Stimulated activated CD4-positive, alpha-beta T cell treated with anti-CD3 and anti-CD28 coated beads, Interleukin-12 subunit alpha, Interleukin-12 subunit beta, amount 100 ng/mL, for 48 hours (primary cell): ENCODE measurements at places on chromosomes 7 and 10.

- peak; percentile 25 for DNase-seq
Observed at GRCh38 chr7:48299580-48300169, 128.4 kb downstream of the ABCA13 start.

DNA sequence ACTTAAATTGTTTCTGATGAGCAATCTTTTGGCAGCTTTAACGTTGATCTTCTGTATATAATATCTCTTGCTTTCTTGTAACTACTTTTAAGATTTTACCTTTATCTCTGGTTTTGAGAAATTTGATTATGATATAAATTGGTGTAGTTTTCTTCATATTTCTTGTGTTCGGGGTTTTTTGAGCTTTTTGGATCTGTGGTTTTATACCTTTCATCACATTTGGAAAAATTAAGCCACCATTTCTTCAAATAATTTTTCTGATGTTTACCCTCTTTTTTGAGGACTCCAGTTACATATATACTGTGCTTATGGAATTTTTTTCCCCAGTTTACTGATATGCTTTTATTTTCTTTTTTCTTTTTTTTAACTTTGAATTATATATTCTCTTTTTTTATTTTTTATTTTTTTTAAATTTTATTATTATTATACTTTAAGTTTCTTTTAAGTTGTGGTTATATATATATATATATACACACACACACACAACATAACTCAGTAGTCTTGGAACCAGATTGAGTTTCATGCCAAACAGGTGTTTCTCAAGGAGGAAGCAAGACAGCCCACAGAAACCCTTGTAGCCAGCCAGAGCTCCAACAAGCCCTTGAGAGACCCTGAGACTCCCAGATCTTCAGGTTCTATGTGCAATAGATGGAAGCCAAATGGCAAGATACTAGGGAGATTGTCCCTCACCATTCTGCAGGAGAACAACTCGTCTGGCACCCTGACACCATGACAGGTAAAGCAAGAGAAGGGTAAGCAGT is 27.5 kb upstream of the NME8 start:
- DNase-seq: no peak

DNA sequence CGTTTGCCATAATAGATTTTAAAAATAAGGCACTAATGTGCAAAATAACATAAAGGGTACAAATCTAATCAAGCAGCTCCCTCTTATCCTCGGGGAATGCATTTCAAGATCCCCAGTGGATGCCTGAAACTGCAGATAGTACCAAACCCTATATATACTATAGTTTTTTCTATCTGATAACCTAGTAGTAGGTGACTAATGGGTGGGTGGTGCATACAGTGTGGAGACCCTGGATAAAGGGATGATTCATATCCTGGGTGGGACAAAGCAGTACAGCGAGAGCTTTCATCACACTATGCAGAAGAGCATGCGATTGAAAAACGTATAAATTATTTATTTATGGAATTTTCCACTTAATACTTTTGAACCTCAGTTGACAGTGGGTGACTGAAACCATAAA is 464.5 kb downstream of the GRID1 start:
- DNase-seq: no peak

- DNase-seq: no peak
Observed at GRCh38 chr10:121648059-121648458, 49.8 kb upstream of the FGFR2 start.

- DNase-seq: no peak
Observed at GRCh38 chr7:148515728-148516695, 74.6 kb upstream of the C7orf33 start.

DNA sequence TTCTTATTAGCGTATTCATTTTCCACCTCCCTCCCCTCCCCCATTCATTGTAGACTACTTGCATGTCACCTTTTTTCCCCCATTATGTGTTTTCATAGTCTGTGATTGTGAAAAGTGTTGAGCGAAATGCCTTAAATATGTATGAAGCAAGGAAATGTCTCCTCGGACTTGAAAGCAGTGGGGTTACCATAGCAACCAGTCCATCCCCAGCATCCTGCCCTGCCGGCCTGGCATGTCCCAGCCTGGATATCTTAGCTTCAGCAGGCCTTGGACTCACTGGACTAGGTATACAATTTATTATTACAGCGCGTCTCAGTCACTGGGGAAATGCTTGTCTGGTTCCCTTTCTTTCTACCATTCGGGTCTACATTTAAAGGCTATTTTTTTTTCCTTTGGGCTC is 283.6 kb downstream of the BICC1 start:
- DNase-seq: no peak

DNA sequence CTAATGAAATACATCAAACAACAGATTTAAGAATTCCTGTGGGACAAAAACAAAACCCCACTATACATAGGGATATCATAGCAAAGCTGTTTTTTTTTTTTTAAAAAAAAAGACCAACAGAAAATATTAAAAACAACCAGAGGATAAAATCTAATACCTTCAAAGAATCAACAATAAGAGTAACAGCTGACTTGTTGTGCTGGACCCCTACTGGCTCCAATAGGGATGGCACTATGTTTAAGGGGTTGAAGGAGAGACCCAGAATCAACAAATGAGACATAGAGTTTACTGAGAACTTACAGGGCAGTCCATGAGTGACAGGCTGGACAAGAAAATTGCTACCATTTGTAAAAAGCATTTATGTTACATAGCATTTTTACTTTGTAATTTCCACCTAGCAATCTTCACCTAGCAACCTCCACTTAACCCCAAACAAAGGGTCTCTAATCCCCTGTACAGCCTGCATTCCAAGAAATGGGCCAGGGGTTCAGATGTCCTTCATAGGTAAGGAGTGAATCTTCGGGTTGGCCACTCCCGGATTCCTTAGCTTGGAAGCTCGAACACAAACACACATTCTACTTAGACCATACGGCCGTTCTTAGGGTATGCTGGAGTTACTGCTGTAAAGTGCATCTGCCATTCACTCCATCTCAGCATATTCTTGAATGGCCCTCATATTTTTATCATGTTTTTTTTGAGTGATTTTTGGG is 25.8 kb downstream of the ASZ1 start:
- DNase-seq: no peak

GRCh38 chr10:101291331-101292193 is 62.3 kb upstream of the LBX1 start:
- DNase-seq: no peak

GRCh38 chr10:5985029-5985428 is 7.7 kb upstream of the IL15RA start:
- DNase-seq: no peak

DNA sequence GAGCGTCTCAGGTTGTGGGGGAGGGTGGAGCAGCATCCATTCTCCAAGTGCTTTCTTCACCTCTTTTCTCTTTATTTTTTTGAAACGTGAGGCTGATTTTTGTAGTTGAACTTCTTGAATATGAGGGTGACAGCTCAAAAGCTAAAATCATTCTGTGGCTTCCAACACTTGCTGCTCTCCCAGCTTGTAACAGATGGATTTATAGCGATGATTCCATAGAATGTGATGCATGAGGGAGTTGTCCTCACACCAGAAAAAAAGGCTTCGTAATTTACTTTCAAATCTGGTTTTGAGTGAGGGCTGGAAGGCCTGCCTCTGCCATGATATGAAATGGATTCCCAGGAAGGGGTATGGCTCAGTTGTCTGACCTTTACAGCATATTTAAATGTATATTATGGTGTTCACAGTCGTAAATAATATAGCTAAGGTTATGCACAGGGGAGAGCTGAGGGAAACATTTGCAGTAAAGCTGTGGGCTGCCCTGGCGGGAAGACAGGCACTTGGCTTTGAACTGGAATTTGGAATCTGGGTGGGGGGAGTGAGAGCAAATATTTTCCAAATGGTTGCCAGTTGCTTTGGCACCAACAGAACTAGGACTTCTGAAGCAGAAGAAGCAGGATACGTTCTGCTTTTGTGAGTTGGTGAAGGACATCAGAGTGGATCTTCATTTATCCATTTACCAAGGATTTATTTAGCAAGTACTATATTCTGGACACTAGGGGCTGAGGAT is 166.7 kb downstream of the SORCS3 start:
- no peak for DNase-seq

DNA sequence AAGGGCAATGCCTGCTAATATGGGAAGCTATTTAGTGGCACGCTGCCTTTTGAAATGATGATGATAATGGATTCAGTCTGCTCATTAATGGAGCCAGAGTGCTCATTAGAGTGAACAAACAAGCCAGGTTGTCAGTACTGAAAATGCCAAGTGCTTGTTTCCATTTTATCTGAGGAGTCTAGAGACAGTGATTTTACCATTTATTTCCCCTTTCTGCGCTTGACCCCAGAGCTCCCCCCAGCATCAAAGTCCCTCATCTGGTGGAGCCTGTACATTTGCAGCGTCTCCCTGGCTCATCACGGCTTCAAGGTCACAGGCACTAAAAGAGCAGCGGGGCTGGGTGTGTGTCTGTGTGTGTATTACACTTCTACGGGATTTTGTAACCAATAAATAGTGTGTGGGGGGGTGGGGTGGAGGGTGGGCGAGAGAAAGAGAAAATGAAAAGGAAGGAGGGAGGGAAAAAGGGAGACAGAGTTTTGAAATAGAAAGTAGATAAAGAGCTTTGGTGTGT is 553.8 kb downstream of the TFEC start:
- no peak for DNase-seq

DNA sequence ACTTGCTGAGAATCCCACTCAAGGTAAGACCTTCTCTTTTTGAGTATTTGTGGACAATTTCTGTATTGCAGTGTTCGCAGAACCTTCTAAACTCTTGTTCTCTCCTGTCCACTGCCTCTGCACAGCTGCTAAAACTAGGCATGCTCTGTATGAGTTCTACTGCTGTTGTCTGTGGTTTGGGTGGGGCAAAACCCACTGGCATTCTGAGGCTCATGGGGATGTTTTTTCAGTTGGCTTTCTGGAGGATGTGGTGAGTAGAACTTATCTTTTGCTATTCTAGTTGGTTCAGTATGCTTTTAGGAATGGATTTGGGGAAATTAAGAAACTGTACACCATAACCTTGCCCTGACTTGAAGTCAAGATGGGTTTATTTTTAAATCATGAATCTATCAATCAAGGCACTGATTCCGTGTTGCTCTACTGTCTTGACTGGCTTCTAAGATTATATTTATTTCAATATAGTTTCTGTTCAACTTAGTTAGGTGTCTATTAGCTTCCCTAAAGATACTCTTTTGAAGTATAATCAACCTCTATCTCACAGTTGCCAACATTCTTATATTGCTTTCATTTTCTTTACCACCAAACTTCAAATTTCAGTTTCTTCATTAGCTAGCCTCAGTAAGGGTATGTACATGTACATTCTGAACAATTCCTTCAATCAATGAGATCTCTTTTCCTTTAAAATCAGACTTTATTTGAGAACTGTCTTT is 25.0 kb upstream of the C1GALT1 start:
- DNase-seq: peak; percentile 15

DNA sequence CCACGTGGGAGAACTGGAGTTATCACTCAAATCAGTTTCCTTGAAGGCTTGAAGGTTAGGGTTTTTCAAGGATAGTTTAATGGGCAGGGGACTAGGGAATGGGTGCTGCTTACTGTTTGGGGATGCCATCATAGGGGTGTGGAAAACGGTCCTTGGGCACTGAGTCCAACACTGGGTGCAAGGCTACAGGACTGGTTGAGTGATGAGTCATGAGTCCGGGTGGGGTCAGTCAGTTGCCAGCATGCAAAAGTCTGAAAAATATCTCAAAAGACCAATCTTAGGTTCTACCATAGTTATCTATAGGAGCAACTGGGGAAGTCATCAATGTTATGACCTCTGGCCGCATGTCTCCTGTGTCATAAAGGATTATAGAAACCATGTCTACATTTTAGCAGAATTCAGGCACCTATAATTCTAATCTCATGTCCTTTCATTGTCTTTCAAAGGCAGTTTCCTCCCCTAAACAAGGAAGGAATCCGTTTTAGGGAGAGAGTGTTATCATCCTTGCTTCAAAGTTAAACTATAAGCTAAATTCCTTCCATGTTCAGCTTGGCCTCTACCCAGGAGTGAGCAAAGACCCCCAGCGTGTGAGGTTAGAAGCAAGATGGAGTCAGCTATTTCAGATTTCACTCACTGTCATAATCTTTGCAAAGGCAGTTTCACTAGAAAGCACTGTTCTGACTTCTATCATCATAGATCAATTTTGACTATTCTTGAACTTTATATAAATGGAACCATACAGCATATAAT is 94.5 kb downstream of the COL26A1 start:
- no peak for DNase-seq

- DNase-seq: no peak
Observed at GRCh38 chr7:79512261-79512660, 58.8 kb upstream of the MAGI2 start.

- DNase-seq: no peak
Observed at GRCh38 chr10:81082621-81083376, 545.1 kb downstream of the SH2D4B start.

DNA sequence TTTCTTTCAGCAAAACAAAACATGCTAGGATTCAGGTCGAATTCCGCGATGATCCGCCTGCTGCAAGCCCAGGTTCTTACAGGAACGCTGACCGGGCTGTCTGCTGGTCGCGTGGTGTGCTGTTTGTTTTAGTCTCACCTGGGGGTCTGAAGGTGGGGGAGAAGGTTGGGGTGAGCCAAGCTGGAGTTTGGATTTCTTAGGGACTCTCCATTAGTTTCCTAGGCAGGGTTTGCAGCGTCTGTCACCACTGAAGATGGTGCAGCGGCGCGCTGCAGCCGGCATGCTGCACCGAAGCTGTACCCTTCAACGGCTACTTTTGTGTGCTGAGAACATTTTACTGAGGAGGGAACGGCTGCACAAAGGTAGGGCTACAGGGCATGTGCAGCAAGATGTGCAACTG is 48.7 kb downstream of the GCC1 start:
- no peak for DNase-seq

- no peak for DNase-seq
Observed at GRCh38 chr10:89973326-89973725, 271.9 kb downstream of the KIF20B start.

- no peak for DNase-seq
Observed at GRCh38 chr7:49320083-49320482, 395.7 kb downstream of the CDC14C start.

- DNase-seq: no peak
Observed at GRCh38 chr7:92988051-92988450, 129.7 kb downstream of the SAMD9 start.

DNA sequence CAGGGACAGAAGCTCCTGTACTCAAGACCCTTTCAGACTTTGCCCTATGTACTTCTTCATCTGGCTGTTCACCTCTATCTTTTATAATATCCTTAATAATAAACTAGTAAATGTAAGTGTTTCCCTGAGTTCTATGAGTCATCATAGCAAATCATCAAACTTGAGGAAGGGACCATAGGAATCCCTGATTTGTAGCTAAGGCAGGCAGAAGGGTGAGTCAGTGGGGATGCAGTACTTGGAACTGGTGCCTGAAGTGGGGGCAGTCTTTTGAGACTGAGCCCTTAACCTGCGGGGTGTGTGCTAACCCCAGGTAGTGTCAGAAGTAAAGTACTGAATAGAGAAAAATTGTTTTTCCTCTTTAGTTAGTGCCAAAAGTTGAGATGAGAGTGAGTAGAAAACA is 6.2 kb upstream of the TMEM243 start:
- DNase-seq: no peak

- DNase-seq: no peak
Observed at GRCh38 chr10:9834434-9834833, 1183.2 kb upstream of the CELF2 start.

- no peak for DNase-seq
Observed at GRCh38 chr10:110822035-110822711, 49.6 kb upstream of the PDCD4 start.
